ENCODE measurements at places on chromosomes 3 and 15.

- DNase-seq: peak; percentile 92
These were observed 24.7 kb downstream of the LYSMD4 start for GRCh38 chr15:99708563-99708962.

DNA sequence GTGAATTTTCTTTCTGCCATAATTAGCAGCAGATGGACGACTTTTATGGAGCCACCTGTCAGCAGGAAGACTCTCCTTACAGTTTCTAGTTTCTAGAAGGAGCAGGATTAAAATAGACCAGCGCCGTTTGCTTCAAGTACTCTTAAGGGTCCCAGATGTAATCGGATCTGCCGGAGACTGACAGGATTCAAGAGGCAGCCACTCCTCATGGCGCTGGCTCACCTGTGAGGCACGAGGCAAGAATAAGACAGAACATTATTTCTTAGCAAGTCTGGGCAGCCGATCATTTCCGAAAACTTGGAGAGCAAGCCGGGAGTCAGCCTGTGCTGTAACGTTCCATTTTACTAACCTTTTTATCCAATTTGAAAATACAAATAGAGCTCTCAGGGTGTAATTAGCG, 410.4 kb upstream of the RORA start:
- no peak for DNase-seq

DNA sequence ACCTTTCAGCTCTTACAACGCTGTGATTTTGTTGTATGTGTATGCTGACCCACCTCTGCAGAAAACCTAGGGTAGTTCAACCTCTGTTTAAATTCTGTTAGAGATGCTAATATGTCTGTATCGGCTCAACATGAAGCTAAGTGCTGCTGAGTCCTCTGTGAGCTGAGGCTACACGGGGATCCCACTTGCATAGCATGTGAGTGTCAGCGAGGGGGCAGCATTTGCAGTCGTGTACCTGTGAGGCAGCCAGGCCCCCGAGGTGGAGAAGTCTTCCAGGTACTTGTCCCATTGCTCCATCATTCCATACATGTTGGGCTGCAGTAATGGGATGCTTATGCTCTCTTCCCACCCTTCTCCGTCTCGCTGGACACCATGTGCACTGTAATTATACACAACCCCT, 3.7 kb downstream of the MKRN2OS start:
- DNase-seq: no peak

DNA sequence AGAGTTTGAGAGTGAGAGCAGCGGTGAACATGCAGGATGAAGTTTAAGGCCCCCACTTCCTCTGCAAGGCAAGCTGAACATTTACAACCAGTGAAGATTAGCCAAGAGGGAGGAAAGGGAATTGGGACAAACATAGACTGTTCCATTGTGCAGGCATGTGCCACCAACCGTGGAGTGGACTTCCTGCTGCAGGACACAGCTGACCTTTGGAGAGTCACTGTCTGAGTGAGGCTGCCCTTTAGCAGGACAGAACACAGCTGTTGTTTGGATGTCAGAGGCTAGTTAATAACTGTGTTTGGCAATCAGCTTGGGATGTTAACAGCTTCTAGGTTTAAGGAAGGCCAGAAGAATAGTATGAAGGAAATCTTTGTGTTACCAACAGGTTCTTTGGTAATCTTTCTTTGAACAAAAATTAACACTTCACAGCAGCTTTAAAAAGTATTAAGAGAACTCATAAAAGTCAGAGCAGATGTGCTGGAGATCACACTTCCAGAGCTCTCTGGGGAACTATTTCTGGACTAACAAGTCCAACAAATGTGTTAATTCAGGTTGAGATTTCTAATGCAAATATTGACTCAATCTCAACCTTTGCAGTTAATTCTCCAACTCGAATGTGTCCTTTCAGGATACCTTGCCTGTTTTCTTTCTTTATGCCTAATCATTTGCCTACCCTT, 31.4 kb downstream of the CTDSPL start:
- no peak for DNase-seq

- no peak for DNase-seq
These were observed 15.9 kb upstream of the TMEM87A start for GRCh38 chr15:42289166-42289565.

- DNase-seq: no peak
These were observed 555 bp downstream of the TM2D3 start for GRCh38 chr15:101651554-101652097.

DNA sequence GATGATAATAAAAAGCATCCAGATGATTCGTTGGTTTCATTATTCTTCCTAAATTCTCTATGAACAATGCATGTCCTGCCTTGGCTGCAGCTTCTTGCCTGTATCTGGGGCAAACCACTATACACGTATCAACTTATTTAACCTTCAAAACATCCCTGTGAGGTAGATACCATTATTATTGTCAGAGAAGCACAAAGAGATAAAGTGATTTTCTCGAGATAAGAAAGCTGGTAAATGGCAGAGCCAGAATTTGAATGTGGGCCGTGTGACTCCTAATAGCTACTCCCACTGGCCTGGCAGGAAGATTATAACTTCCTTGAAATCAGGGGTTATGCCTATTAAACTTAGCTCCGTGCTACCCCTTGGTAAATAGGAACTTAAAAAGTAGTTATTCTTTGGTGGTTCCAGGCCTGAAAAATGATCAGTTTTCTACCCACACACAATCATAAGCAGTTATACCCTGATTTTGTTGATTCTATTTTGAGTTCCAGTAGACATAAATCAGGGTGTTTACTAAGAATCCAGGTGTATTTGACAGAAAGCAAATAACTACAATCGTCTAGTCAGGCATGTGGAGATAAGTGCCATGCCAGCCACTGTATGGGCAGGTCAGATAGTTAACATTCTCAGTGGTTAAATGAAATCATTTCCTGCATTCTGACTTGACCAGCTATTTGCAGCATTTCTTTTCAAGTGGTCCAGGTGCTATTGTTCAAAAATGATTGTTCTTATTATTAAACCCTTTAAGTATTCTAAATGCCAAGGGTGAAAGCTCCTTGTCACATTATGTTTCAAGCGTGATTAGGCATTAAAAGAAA, 99.2 kb upstream of the LRRN1 start:
- no peak for DNase-seq

GRCh38 chr15:78306176-78306774, 6.9 kb upstream of the SKIC8 start:
- peak; percentile 51 for DNase-seq

GRCh38 chr3:111968319-111969054, 10.3 kb upstream of the ABHD10 start:
- DNase-seq: no peak

DNA sequence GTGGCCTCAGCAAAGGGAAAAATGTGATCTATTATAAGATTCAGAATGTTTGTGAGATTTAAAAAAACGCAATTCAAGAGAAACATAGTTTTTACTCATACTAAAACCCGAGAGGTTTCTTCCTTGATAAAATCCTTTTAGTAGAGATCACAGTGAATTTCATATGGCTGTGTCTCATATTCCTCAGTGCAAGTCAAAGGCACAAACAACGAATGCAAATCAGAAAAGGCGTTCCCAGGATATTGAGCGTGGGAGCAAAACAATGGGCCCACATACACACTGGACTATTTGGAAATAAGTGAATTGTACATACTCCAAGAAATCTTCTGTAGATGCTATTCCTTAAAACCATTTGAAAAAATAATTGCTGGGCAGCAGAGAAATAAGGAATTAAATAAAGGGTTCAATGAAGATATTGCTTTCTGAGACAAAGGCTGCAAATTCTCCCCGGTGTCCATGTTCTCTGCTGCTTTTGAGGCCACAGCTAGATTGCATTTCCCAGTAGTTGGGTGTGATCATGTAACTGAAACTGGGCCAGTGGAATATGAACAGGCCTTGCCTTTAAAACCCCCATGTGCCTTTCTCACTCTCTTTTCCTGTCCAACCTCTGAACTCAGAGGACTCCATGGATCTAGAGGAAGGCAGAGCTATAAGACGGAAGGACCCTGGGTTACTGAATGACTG, 144.6 kb upstream of the TBL1XR1 start:
- no peak for DNase-seq

DNA sequence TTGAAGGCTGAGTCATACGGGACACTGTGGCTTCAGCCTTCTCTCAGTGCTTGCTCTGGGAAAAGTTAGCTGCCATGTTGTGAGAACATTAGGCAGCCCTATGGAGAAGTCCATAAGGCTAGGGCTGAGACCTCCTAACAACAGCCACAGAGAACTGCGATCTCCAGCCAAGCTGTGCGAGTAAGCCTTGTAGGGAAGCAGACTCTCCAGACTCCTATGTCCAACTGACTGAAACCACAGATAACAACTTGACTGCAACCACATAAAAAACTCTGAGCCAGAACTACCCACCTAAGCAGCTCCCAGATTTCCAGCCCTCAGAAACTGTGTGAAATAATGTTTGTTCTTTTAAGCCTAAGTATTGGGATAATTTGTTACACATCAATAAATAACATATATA, 40.7 kb downstream of the DENND6A start:
- no peak for DNase-seq

DNA sequence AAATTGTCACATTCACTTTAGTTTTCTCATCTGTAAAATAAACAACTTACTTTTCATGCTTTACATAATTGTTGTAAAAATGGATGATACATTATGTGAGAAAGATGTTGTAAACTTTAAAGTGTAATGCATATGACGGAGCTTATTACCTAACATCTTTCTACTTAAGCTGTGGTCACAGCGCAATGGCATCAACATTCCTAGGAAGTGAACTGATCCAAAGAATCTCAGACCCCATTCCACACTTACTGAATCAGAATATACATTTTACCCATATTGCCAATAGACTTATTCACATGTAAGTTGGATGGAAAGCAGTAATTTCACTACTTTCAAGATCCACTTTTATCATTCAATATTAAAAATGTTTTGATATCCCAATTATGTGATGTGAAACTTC, 497.5 kb downstream of the FGF12 start:
- no peak for DNase-seq

- DNase-seq: no peak
These were observed 14.8 kb downstream of the IL1RAP start for GRCh38 chr3:190528706-190529105.

- no peak for DNase-seq
These were observed 9.1 kb upstream of the ABHD2 start for GRCh38 chr15:89078851-89079810.

GRCh38 chr3:165837058-165837525, at the start of gene BCHE:
Gene BCHE, minus strand, starts transcription at chr3:165837423. Its CDS starts 6,390 bp downstream, at chr3:165831033.
- DNase-seq: no peak

- no peak for DNase-seq
These were observed 322.1 kb downstream of the MEX3B start for GRCh38 chr15:81723701-81724100.

- DNase-seq: no peak
These were observed 24.8 kb upstream of the SLC28A1 start for GRCh38 chr15:84859651-84860050.

- no peak for DNase-seq
These were observed 162.7 kb downstream of the GMNC start for GRCh38 chr3:190699776-190700175.

GRCh38 chr3:71388535-71389120, 194.9 kb downstream of the FOXP1 start:
- DNase-seq: no peak

GRCh38 chr15:71800835-71801745, 9.3 kb upstream of the NR2E3 start:
- DNase-seq: no peak

GRCh38 chr3:150545419-150546225, 674 bp downstream of the SERP1 start:
- DNase-seq: no peak

DNA sequence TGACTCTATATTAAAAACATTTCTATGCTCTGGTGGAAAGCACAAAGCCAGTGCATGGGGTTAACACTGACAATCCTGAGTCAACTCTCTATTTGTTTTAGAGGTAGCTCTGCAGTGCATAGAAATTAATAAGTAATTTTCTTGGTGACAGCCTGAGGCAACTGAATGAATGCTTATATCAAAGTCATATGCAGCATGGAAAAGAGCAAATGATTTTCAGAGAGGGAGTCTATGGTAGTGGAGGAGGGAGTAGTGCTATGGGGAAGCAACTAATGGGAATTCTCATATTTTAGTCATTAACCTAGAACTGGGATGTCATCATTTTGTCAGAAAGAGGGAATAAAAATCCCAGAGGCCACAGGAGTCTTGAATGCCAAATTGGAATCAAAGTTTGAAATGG, 99.1 kb downstream of the CLSTN2 start:
- no peak for DNase-seq

DNA sequence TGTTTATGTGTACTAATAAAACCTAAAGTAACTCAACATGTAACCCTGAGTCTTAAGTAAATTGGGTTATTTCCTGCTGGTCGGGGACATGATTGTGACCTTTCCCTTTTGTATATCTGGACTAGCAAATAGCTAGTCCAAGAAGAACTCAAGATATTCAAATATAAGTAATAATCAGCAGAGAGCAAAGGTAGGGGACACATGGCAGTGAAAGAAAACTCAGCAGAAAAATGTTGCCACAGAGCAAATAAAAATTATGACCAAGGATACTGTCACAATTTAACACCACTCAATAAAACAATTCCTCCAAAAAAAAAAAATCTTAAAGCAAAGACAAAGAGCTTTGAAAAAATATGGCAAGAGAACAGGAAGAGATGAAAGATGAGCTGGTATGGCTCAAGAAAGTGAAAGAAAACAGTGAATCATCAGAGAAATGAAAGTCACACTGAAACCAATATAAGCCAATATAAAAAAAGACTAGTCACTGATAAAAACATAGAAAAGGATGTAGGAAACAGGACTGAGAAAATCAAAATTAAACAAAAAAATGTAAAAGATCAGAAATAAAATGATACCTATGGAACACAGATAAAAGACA, 43.4 kb downstream of the HLTF start:
- no peak for DNase-seq

DNA sequence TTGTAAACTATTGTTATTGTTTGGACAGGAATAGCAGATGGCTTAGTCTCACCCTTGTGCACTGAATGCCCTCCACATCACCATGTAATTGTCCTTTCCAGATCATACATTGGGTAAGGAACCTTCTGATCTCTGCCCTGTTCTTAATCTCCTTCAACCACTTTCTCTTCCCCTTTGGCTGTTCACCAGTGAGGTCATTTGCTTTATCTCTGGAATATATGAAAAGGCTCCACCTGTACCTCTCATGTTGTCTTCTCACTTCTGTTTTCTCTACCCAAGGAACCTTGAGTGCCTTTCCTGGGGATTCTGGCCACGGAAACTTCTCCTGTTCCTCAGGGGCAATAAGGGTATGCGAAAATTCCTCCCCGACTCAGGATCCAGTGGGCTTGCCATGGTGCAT, 28.5 kb downstream of the MCTP2 start:
- no peak for DNase-seq

- no peak for DNase-seq
These were observed 1.0 kb downstream of the CPNE9 start for GRCh38 chr3:9704347-9705322.
